Nucleus accumbens (tissue), 56 donors: ENCODE measurements at places on chromosomes 7 and 10.

DNA sequence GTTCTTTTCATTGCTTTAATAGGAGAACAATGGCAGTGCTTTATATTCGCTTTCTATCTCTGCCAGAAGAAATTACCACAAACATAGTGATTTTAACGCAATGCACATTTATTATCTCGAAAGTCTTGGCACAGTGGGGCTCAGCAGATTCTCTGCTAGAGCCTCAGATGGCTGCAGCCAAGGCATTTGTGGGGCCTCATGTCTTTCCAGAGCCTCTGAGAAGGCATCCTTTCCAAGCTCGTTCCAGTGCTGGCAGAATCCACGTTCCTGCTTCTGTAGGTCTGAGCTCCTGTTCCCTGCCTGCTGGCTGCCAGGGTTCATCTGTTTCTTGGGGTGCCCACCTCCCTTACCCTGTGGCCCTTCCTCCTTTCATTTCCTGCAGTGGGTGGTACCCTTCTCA, 60.2 kb downstream of the LRRC18 start:
- no peak for DNase-seq

DNA sequence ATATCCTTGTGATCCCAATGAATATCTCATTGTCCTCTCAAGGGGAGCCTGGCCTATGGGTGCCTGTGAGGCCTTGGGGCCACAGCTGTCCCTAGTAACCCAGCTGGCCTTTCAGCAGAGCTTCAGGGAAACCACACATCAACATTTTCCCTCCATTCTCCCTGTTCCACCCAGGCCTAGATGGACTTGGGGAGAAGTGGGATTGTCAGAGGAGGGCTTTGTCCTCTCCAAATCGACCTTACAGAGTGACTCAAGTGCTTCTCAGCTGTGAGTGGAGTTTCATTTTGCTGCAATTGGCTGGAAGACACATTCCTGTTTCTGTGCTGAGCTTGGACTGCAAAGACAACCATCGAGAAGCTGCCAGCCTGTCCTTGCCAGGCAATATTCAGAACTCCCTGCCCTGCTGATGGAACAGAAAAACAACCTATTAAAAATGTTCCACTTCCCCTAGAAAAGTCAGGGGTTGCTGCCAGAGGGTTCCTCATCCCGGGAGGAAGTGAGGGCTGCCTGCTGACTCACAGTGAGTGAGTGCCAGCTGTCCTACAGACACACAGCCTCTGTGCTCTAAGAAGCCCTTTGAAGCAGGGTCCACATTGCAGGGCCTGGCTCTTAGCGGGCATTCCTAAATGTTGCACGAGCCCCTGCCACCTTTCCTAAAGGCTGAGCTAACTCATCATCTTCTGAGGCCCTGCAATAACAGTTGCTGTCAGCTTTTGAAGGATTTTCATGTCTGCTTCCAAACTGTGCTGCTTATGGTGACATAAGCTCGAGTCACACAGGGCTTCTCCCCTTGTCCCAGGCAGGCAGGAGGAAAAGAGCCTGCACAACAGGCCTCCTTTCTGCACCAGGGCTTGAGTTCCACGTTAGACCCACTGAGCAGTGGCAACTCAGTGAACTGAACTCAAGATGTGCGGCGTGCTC, 20.5 kb downstream of the STRA8 start:
- peak; percentile 71 for DNase-seq

GRCh38 chr7:14432924-14433323, 443.5 kb upstream of the ETV1 start:
- DNase-seq = no peak

GRCh38 chr7:70410134-70410750, 721.7 kb upstream of the GALNT17 start:
- DNase-seq = no peak

- no peak for DNase-seq
Measured at GRCh38 chr7:134495546-134495945, 31.8 kb upstream of the AKR1B10 start.

GRCh38 chr7:122362473-122362872, 57.9 kb upstream of the FEZF1 start:
- DNase-seq = no peak

- DNase-seq = no peak
Measured at GRCh38 chr7:2632733-2633537, 1.1 kb downstream of the TTYH3 start.

GRCh38 chr7:79624336-79624735, 170.9 kb upstream of the MAGI2 start:
- no peak for DNase-seq

DNA sequence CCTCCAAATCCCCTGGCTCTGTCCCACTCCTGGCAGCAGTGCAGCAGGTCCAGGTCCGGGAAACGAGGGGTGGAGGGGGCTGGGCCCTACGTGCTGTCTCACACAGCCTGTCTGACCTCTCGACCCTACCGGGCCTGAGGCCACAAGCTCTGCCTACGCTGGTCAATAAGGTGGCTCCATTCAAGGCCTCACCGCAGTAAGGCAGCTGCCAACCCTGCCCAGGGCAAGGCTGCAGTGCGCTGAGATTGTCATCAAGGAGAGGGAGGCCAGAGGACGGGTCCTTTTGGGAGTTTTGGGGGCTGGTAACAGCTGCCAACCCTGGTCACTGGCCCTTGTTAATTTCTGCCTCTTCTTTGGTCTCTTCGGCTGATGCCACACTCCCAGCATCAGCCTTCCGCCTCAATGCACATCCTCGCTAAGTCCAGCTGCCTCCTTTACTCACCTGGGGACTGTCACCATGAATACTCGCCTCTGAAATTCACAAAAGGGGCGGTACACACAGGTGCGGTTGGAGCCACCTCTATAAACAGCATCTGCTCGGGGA, 3.5 kb downstream of the EPO start:
- no peak for DNase-seq

DNA sequence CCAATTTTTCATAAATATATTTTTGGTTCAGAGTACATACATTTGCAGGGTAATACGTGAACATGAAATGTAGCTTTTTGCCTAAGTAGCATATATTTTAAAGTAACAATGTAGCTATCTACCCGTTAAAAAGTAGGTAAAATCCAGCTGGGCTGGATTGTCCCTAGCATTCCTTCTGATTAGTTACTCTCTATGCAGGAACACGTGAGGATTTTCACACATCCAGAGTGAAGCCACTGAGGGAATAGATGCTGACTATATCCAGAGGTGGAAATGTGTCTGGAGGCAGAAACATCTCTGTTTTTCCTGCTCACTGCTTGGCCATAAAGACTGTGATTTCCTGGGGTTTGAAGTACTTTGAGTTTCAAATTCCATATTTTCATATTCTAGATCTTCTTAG, 338.9 kb upstream of the KIAA1217 start:
- DNase-seq = no peak
